ENCODE measurements at places on chromosomes 1 and 21.

DNA sequence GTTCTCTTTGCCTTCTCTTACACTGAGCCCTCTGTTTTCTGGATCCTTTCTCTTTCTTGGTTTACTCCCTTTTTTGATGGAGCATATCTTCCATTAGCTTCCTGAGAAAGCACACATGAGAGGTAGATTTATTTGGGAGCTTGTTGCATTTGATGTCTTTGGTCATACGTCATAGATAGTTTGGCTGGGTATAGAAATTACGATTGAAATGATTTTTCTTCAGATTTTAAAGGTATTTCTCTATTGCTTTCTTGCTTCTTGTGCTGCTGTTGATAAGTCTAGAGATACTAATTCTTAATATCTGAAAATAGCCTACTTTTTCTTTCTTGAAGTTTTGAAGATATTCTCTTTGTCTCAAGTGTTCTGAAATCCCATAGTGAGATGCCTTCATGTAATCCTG, 45.3 kb upstream of the RUNX3 start:
- no peak for DNase-seq

DNA sequence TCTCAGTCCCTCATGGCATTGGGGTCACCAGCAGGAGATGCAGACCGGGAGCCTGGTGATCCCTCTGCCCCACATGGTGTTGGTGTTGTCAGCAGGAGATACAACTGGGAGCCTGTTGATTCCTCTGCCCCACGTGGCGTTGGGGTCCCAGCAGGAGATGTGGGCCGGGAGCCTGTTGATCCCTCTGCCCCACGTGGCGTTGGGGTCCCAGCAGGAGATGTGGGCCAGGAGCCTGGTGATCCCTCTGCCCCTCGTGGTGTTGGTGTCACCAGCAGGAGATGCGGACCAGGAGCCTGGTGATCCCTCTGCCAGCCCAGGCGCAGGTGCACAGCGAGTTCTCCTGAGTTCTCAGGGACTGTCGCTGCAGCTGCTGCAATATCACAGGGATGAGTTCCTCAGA, 229.6 kb upstream of the C1orf174 start:
- no peak for DNase-seq

DNA sequence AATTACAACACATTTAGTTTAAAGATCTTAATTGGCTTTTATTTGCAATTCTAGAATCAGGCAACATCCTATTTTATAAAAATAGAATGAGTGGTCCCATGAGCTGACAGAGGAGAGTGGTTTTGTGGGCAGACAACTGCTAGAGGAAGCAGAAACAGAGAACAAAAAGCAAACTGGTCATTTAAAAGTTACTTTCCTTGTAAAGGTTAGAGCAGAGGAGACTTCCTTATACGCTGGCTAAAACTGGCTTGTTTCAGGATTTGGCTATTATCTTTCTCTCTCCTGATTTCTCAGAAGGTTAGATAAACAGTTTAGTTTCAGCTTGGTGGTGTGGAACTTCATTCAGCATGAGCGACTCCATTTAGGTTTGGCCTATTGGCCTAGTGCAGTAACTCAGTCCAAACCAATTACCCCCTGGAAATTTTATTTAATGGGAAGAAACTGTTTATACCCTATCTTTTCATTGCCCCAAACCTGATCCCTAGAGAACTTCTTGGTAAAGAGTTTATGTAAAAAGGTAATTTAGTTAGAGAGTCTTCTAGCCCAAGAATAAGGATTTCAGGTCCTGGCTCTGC, 32.2 kb upstream of the IL20 start:
- no peak for DNase-seq

DNA sequence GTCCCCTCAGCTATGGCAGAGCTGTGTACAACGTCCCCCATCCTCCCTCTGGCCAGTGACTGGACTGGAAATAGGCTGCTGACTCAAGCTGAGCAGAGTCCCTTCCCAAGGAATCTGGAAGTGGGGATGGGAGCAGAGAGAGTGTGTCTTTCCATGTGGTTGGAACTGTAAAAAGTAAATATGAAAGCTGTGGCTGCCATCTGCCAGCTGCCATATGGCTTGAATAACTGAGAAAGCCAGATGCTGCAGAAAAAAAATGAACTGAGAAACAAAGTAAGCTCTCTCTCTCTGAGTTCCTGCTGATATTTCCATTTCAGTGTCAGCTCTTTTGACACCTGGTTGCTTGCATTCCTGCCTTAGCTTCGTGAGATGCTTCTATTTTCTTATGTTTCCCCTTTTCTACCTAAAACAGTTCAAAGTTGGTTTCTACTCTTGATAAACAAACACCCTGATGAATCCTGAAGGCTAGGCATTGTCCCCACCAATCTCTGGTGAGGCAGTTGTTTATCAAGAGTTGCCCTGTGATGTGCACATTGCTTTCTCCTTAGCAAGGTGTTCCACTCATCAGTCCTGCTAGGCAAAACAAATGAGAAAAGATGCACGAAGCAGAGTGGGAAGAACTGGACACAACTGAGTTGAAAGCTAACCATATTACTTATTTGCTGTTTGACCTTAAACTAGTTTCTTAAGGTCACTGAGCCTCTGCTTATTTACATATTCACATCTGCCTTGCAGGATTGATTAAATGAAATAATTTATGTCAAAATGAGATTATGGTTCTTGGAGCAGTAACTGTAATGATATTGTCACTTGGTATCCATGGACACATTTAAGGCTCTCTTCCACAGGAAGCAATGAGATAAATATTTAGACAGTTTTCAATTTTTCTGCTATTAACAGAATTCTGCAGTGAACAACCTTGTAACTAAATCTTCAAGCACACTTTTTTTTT, 16.6 kb upstream of the DR1 start:
- no peak for DNase-seq

GRCh38 chr1:230849451-230850224, 18.7 kb downstream of the C1orf198 start:
- no peak for DNase-seq

DNA sequence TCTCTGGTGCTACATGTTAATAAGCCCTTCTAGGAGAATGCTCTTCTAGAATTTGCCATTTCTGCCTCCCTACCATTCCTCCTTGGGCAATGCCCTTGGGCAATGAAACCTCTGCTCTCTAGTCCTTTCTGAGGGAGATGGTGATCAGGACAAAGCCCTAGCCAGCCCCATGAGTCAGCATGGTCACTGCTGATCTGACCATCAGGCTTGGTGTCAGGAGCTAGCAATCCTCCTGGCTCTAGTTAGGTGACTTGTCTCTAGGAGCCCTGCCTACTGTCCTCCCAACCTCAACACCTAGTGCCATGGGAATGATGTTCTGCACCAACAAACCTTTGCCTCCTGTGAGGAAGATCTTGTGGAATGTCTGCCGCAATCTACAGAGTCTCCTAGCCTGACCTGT, 89.8 kb downstream of the NMNAT2 start:
- no peak for DNase-seq

DNA sequence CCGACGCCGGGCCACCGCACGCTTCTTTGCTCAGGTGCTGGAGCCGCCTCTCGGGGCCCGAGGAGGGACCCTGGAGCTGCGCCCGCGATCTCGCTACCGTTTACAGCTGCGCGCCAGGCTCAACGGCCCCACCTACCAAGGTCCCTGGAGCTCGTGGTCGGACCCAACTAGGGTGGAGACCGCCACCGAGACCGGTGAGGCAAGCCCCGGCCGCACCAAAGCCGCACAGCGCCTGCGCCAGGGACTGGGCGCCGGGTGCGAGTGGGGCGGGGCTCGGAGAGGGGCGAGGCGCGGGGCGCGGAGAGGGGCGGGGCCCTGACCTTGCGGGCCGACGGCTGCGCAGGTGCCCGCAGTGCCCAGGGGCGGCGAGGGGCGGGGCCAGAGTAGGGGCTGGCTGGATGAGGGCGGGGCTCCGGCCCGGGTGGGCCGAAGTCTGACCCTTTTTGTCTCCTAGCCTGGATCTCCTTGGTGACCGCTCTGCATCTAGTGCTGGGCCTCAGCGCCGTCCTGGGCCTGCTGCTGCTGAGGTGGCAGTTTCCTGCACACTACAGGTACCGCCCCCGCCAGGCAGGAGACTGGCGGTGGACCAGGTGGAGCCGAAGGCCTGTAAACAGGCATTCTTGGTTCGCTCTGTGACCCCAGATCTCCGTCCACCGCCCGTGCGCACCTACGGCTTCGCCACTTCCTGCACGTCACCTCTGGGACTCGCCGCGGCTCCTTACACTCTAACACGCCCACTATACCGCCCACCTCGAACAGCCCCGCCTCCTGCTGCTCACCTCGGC, 9.8 kb upstream of the CDC20 start:
- DNase-seq, result peak; percentile 60

DNA sequence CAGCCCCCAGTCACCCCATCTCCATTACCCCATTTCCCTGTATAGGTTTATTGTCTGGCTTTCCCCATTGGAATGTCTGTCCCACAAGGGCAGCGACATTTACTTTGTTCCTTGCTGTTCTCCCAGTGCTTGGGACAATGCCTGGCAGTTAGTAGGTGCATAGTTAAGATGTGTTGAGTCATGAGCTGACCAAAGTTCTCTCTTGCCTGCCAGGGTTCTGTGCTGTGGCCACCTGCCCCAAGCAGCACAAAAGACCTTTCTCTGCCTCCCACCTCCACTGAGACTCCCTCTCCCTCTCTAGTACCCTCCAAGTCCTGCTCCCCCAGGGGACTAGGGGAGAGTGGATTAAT, 40.0 kb downstream of the TMCO4 start:
- DNase-seq, result no peak

GRCh38 chr1:59666106-59666505, 148.6 kb upstream of the HOOK1 start:
- DNase-seq, result no peak

DNA sequence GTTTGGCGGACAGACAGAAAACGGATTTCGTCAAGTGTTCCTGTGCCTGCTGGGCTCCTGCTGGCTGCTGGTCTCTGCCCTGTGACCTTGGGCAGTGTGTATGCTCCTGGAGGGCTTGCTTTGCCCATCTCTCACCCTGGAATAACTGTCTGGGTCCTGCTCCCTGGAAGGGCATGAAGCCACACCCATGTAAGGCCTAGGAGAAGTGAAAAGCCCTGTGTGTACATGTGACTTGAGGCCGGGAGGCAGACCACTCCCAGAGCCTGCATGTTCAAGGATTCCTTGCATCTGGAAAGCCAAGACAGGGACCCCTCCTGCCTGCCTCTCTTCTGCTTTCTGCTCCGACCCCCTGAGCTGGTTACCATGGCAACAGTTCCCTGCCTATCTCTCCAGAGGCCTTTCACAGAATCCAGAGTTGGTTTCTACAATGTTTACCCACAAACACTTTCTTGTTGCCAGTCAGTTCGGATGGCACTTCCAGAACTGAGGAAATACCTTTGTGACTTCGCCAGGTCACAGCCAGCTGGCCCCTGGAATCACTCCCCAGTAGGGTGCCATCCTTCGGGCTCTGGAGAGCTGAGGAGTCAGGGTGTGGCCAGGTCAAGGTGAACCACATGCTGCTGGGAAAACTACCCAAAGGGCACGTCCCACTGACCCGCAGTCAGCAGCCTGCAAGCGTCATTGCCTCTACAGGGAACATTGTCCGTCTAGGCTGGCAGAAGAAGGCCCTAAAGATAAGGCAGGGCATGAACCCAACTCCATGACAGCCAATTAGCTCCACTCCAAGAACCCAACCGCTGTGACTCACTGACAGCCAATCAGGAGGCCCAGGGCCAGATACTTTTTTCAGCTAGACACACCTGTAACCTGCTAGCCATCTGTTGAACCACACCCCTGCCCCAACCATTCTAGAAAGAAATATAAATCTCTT, 14.7 kb upstream of the GPR37L1 start:
- DNase-seq, result no peak

GRCh38 chr1:59377350-59377904, 80.5 kb downstream of the FGGY start:
- DNase-seq, result no peak

DNA sequence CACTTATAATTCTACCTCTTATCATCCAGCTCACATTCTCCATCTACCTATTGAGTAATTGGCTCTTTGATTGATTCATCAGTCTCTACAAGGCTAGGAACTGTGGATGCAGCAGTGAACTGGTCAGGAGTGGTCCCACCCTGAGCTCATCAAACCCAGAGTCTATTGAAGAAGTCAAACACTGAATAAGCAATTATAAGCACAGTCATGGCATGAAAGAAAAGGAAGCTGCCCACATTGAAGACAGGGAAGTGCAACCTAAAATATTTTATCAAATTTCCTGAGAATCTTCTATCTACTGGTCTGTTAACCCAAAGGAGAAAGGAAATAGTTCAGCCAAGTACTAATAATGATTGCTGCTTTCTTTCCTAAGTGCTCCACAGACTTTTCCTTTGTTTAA, 35.7 kb downstream of the ACP6 start:
- no peak for DNase-seq

DNA sequence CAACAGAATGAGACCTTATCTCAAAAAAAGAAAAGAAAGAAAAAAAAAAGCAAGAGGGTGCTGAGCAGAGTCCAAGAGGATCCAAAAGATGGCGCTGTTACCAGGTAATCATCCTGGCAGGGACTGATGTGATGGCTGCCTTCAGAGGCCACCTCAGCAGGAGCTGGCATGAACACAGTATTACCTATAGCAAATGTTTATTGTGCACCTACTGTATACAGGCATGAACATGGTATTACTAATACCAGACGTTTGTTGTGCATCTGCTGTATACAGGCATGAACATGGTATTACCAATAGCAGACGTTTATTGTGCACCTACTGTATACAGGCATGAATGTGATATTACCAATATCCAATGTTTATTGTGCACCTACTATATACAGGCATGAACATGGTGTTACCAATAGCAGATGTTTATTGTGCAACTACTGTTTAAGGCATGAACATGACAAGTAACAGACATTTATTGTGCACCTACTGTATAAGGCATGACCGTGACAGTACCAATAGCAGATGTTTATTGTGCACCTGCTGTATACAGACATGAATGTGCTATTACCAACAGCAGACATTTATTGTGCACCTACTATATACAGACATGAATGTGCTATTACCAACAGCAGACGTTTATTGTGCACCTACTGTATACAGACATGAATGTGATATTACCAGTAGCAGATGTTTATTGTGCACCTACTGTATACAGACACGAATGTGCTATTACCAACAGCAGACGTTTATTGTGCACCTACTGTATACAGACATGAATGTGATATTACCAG, 115.1 kb upstream of the TMEM51 start:
- DNase-seq, result no peak

- DNase-seq, result no peak
Observed at GRCh38 chr1:194512345-194512744, 1325.9 kb upstream of the B3GALT2 start.

Measured in T-helper 2 cell treated with Interferon-gamma antibody and Interleukin-4, amounts not matched to agents 5 μg/mL and 100 μg/mL, for 36 hours (primary cell).